Left ventricle myocardium inferior (tissue), 1 donor: ENCODE measurements at places on chromosomes 13 and 19.

DNA sequence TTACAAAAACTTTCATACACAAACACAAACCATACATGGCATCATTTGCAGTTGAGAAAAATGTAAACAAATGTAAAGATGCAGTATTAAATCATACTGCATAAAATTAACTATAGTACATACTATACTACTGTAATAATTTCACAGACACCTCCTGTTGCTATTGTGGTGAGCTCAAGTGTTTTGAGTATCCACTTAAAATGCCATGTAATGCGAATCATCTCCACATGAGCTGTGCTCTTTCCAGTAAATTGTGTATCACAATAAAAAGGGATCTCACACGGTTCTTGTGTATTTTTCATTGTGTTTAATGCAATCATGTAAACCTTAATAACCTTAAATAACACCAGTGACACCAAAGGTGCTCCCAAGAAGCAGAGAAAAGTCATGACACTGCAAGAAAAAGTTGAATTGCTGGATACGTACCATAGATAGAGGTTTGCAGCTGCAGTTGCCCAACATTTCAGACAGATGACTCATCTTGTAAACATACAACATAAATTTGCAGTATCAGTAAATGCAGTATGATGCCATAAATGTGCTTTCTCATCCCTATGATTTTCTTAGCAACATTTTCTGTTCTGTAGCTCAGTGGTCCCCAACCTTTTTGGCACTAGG, 166.6 kb downstream of the RAP2A start:
- DNase-seq = no peak

DNA sequence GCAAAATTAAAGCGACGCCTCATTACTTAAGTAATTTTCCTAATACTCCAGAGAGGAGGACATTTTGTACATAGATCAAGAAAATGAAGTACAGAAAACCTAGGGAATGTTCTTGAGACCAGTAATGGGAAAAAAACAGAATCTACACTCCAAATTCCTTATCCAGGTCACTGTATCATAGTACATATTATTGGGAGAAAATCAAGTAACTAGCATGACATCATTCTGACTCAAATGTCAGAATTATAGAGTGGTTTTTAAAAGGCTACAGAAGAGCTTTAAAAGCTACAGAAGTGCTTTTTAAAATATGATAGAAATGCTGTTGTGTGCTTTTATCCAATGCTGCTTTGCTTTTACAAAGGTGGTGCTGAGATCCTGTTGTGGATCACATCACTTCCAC, 86.3 kb upstream of the SLC15A1 start:
- DNase-seq = no peak

- DNase-seq = no peak
Observed at GRCh38 chr13:106597749-106598395, 29.9 kb upstream of the ARGLU1 start.

- peak; percentile 37 for DNase-seq
Observed at GRCh38 chr13:27171244-27171826, at the start of gene USP12. Gene USP12 (minus strand): TSS chr13:27171811. CDS start chr13:27171639, 172 bp downstream.

- DNase-seq = no peak
Observed at GRCh38 chr13:66347486-66348117, 882.5 kb downstream of the PCDH9 start.

GRCh38 chr19:35858311-35858710, 1.6 kb downstream of the KIRREL2 start:
- DNase-seq = no peak
